SK-MEL-5 (cell line): ENCODE measurements at places on chromosomes 12 and 14.

GRCh38 chr12:124608450-124608870, 41.0 kb upstream of the NCOR2 start:
- no peak for DNase-seq

DNA sequence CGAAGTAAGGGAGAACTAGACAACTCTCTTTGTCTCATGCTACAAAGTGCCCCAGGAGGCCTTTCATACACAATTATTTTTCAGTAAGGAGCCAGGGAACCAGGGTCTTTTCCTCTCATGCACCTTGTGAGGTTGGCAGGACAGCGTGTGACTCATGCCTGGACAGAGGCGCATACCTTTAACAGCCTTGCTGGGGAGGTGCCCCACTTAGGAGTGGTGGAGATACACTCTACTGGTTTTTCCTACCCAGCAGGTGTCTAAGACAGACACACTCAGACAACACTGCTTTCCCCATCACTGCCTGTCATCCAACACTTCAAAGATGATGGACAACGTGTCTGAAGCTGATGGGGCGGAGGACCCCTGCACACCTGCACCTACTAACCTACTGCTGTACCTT, 49.1 kb downstream of the B4GALNT3 start:
- DNase-seq = no peak

GRCh38 chr14:64825509-64825908, 54.2 kb downstream of the SPTB start:
- no peak for DNase-seq

GRCh38 chr12:25186038-25186787, 8.7 kb downstream of the DNAI7 start:
- no peak for DNase-seq

DNA sequence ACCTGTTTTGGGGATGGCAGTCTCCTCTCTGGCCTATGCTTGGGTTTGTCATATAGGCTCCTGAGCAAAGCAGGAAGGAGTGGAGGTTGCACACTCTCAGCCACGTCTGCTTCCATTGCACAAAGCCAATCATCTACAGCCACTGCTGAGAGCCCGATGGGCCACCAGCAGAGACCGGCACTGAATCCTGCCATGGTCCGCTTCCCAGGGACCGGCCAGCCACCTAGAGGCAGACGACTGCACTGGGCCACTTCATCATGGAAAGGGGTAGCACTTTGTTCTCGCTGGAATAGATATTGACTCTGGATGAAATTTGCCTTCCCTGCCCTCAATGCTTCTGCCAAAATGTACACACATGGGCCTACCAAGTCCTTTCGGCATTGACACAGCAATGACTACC, 22.3 kb downstream of the DLK1 start:
- no peak for DNase-seq

GRCh38 chr12:132771126-132771838, 9.7 kb upstream of the ANKLE2 start:
- no peak for DNase-seq

DNA sequence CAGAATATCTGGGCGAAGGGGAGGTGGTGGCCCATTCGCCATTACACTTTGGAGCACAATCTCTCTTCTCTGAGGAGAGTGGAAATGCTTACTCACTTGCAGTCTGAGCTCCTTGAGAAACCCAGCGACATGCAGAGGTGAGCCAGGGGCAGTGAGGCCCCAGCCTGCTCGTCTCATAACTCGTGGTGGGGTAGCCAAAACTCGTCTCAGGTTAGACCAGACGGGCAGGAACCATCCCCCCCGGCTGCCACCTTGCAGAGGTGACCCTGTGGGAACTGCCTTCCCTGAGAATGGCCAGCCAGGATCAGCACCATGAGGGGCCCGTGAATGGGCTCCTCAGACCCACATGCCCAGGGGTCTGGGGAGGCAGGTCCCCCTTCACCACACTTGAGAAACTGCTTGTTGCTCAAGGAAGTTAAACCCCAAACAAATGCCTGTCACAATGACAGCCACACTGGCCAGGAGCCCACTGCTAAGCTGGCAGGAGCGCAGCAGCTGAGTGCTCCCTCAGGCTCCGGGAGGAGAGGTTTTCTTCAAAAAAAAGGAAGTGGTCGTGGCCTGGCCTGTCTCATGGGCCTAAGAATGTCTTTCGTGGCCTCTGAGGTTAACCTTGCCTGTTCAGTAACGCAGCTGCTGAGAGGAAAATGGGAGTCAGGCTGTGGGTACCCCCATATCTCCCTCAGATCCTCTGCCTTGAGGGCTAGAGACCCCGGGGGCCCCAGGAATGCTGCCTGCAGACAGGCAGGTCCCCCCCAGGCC, 9.2 kb upstream of the ALDH2 start:
- no peak for DNase-seq

- DNase-seq = no peak
These were observed 530 bp upstream of the NEMF start for GRCh38 chr14:49853158-49853477.

DNA sequence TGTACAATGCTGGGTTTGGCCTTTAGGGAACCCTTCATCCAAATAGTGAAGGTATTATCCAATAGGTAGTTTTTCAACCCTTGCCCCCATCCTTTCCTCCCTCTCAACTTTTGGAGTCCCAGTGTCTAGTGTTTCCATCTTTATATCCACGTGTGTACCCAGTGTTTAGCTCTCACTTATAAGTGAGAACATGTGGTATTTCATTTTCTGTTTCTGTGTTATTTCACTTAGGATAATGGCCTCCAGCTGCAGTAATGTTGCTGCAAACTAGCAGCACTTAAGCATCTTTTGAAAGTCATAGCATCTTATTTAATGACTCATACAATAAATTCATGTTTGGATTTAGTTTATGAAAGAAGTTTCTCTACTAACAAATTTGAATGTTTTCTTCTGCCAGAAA, 442.5 kb downstream of the NELL2 start:
- no peak for DNase-seq

DNA sequence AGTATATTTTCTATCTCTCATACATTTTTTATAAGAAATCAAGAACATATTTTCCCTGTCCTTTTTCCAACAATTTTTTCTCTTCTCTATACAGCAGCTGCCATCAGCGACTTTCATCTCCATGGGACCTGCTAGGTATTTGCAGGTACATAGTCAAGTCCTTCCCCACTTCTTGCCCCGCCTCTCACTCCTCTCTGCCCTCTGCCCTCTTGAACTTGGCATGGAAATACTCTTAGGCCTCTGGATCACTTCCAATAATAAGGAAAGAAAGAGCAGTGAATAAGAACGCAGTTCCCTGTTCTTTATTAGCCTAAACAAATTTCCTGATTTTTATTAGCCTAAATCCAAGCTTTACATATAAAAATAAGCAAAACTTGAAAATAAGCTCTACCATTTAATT, 353.1 kb downstream of the SEC23A start:
- no peak for DNase-seq

DNA sequence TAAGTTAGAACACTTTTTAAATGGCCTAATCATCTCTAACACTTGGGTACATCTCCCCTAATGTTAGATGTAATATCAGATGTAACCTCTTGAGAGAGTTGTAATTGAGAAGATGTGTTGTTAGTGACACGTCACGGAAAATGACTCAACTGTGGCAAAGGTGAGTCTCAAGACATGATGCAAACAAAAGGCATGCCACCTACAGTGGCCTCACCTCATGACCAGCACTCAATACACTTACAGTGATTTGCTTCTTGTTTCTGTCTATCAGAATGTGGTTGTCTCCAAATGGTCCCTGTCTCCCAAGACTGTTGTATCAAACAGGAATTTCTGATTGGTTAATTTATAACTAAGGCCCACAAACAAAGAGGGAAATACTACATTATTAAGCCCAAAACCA, 91.2 kb downstream of the SLC25A21 start:
- DNase-seq = no peak

DNA sequence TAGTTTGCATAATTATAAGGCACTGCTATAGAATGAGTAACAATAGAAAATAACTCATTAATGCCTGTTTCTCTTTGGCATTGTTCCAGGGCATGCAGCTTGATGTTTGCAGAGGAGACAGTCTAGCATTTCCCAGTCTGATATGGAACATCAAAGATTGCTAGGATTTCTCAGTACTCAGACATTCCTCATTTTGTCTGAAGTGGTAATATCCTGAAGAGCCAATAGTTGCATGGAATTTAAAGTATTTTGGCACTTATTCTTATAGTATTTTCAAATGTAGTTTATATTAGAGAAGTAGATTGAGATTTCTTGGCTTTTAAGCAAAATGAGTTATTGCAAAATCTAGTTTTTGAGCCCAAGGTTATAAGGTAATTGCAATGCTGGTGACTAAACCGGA, 337.3 kb upstream of the E2F7 start:
- DNase-seq = peak; percentile 39

- DNase-seq = no peak
These were observed 3.7 kb upstream of the HOXC12 start for GRCh38 chr12:53950789-53951576.

DNA sequence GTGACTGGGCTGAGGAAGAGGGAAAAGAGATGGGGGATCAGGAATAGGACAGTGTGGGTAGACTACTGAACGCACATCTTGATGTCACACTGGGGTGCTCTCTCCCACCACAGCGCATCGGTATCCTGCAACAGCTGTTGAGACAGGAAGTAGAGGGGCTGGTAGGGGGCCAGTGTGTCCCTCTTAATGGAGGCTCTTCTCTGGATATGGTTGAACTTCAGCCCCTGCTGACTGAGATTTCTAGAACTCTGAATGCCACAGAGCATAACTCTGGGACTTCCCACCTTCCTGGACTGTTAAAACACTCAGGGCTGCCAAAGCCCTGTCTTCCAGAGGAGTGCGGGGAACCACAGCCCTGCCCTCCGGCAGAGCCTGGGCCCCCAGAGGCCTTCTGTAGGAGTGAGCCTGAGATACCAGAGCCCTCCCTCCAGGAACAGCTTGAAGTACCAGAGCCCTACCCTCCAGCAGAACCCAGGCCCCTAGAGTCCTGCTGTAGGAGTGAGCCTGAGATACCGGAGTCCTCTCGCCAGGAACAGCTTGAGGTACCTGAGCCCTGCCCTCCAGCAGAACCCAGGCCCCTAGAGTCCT, 6.9 kb downstream of the C1QL4 start:
- no peak for DNase-seq

- DNase-seq = no peak
These were observed 65.4 kb downstream of the ZFP36L1 start for GRCh38 chr14:68727315-68728047.

DNA sequence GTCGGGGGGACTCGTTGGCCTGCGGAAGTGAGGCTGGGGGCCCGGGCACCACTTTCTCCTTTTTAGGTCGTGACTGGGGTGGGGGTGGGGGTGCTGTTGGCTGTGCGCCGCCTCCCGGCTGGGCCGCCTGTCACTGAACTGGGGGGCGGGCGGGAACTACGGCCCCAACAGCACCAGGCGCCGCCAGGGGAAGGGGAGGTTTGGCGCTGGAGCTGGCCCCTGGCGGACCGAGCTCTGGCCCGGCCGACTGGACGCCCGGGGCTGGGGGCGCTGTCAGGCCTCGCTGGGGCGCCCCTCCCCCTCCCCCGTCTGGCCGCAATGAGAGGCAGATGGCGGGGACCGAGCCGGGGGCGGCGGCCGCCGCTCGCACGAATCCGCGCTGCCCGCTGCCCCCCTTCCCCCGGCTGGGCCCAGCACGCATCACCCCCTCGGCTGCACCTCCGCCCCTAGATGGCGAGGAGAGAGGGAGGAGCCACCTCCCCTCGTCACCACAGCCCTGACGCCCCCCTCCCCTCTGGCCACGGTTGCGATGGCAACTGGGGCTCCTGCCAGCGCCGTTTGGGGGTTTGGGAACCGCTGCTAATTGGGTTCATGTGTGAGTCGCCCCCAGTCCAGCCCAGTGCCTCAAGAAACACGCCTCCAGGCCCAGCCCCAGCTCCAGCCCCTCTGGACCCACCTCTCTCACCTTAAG, 723 bp downstream of the NFATC4 start:
- DNase-seq = no peak

DNA sequence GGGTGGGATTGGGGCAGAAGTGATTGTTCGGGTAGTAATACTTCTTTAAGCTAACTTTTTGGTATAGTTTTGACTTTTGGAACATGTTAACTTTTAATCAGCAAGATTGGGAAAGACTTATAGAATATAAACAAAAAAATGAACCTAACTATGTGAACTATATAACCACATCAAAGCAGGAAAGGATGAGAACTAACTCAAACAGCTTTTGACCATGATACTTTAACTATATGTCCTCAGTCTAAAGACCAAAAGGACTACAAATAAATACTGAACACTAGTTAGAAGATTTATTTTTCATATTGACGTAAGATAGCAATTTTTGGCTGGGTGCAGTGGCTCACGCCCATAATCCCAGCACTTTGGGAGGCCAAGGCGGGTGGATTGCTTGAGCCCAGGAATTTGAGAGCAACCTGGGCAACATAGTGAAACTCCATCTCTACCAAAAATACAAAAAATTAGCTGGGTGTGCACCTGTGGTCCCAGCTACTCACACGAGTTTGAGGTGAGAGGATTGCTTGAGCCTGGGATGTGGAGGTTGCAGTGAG, 108.5 kb upstream of the ATF1 start:
- no peak for DNase-seq

DNA sequence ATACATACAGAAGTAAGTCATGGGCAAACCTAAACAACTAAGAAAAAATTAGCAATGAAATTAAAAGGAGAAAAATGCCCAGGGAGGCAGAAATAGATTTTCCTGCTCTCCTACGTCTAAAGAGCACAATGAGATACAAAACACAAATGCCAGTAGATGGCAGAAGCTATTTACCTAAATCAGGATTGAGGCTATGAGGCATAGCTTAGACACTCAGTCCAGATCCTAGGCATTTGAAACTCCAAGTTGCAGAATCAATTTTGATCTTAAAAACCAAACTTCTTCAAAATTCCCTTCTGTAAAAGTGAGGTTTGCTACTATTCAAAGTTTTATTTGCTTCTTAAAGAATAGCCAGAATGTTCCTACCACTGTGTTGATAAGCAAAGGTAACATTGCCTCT, 368.6 kb downstream of the DAD1 start:
- DNase-seq = peak; percentile 6

DNA sequence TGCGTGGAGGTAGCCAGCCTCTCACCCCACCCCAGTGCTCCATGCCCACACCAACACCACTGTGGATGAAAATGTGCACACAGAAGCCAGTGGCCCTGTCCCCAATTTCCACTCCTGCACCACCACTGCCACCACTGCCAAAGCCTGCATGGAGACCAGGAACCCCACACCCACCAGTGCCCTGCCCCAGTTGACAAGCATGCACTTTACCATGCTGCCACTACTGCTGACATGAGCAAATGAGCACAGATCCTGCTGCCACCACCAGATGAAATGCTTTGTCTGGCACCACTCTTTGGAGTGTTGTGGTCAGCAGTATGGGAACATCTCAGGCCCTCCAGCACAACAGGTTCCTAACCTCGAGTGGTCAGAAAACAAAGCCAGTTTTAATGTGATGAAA, 104.1 kb downstream of the ATXN7L3B start:
- DNase-seq = no peak

GRCh38 chr14:37417833-37418232, 177.2 kb downstream of the FOXA1 start:
- no peak for DNase-seq

GRCh38 chr12:116366824-116367223, 89.3 kb upstream of the MED13L start:
- DNase-seq = no peak
